ENCODE measurements at places on chromosomes 11 and 22. TPM values are rescaled to one million over a fixed set of nuclear protein-coding genes. Genes with fewer than 3 reads are reported as not detected.

PLAAT4 gene
- not detected for total RNA-seq

ANO9 gene
- 57.4 TPM for total RNA-seq

OR5AK2 gene
- not detected for total RNA-seq

C22orf42 gene
- not detected for total RNA-seq

GLYATL1 gene
- total RNA-seq, result not detected

SNRPD3 gene
- 105 TPM for total RNA-seq

MUC6 gene
- not detected for total RNA-seq

EML3 gene
- 48.3 TPM for total RNA-seq

EPS8L2 gene
- total RNA-seq, result 258 TPM

SYT7 gene
- total RNA-seq, result 0.22 TPM

INS gene
- not detected for total RNA-seq

MS4A8 gene
- not detected for total RNA-seq

NUDT22 gene
- 42.0 TPM for total RNA-seq

HEPN1 gene
- total RNA-seq, result not detected

TPBGL gene
- total RNA-seq, result under 0.01 TPM

CAPN5 gene
- total RNA-seq, result 7.2 TPM

OR52A1 gene
- total RNA-seq, result not detected

XKR3 gene
- total RNA-seq, result not detected

SLC22A25 gene
- not detected for total RNA-seq

MS4A4A gene
- total RNA-seq, result not detected

SUSD2 gene
- total RNA-seq, result 2.0 TPM

SMC1B gene
- under 0.01 TPM for total RNA-seq

THOC5 gene
- total RNA-seq, result 40.5 TPM

CCDC116 gene
- total RNA-seq, result 0.11 TPM

ADORA2A gene
- total RNA-seq, result 3.1 TPM

MMP7 gene
- not detected for total RNA-seq

APOBEC3F gene
- total RNA-seq, result 2.9 TPM

NAALAD2 gene
- 0.87 TPM for total RNA-seq

FAM181B gene
- 0.65 TPM for total RNA-seq

APOL4 gene
- not detected for total RNA-seq

All from placental epithelial cell (primary cell).